Effector memory CD4-positive, alpha-beta T cell (primary cell): ENCODE measurements at places on chromosomes 16 and 17.
A peak's percentile ranks its signal among the peaks of the same experiment; 100 is the strongest.

- no peak overlapping the region for H3K27ac ChIP-seq
- H3K27me3 ChIP-seq: no peaks in the 10 kb centered on the region
- no peaks in the 10 kb centered on the region for H3K4me1 ChIP-seq
- no peaks in the 10 kb centered on the region for H3K36me3 ChIP-seq
- no peak overlapping the region for H3K4me3 ChIP-seq
- DNase-seq: no peak
Measured at GRCh38 chr16:57787519-57787905, 14.8 kb downstream of the KIFC3 start.

GRCh38 chr17:7445619-7445968, 733 bp downstream of the CHRNB1 start:
- H3K27me3 ChIP-seq: peaks cover 33% of the 10 kb centered on the region
- H3K4me3 ChIP-seq: peak overlapping the region; percentile 32
- DNase-seq: no peak

DNA sequence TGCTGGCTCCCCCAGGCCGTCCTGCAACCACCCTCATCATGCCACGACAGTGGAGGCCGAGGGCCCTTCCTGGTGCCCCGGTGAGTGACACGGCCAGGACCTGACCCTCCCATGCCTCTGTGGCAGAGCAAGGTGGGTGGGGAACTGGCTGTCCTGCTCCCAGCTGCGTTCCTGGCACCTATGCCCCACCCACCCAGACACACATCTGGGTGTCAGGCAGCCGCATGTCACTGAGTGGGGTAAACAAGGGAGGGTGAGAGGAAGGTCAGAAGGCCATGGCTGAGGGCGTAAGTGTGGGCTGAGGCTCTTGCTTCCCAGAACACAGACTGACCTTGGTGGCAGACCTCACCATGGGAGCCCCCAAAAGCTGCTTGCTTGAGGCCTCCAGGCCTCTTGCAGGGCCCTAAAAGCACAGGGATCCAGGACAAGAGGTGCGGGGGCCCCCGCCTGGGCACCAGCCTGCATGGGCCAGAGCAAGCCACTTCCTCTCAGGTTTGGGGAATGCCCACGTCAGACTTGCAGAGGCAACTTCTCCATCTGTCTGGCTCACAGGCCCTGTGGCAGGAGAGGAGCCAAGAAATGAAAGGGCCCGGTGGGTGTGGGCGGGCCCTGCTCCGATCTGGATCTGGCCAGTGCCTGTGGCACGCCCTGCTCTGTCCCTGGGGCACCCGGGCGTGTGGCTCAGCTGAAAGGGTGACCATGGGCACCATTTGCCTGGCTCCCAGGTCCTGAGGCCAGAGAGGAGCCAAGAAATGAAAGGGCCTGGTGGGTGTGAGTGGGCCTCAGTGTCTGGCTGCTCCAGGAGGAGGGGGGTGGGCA, 3.9 kb upstream of the CCDC57 start:
- no peaks in the 10 kb centered on the region for H3K36me3 ChIP-seq

DNA sequence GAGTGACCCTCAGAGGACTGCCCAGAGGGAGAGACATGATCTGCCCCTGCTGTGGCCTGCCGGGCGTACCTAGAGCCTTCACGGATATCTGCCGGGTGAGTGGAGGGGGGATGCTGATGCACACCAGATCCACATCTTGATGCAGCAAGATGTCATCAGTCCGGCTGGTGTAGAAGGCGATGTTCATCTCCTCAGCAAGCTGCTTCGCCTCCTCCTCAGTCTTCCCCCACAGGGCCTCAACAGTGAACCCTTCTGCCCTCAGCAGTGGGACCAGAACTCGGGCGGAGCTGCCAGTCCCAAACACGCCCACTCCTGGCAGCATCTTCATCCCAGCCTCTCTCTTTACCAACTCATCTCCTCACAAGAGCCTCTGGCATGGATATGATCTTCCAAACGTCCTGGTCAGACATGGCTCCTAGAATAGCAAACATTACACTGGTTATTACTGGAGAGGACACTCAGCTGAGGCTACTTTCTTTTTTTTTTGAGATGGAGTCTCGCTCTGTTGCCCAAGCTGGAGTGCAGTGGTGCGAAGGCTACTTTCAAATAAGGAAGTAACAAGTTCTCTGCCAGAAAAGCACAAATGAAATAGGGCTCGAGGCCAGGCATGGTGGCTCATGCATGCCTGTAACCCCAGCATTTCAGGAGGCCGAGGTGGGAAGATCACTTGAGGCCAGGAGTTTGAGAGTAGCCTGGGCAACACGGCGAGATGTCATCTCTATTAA, 18.9 kb downstream of the C16orf86 start:
- no peaks in the 10 kb centered on the region for H3K27me3 ChIP-seq
- H3K36me3 ChIP-seq: no peaks in the 10 kb centered on the region
- DNase-seq: no peak
- peak overlapping the region; percentile 28 for H3K27ac ChIP-seq

- H3K27me3 ChIP-seq: no peaks in the 10 kb centered on the region
- no peak overlapping the region for H3K4me3 ChIP-seq
- H3K27ac ChIP-seq: no peak overlapping the region
- no peaks in the 10 kb centered on the region for H3K36me3 ChIP-seq
- no peak for DNase-seq
Measured at GRCh38 chr17:10621397-10621796, 35.7 kb downstream of the MYH3 start.

DNA sequence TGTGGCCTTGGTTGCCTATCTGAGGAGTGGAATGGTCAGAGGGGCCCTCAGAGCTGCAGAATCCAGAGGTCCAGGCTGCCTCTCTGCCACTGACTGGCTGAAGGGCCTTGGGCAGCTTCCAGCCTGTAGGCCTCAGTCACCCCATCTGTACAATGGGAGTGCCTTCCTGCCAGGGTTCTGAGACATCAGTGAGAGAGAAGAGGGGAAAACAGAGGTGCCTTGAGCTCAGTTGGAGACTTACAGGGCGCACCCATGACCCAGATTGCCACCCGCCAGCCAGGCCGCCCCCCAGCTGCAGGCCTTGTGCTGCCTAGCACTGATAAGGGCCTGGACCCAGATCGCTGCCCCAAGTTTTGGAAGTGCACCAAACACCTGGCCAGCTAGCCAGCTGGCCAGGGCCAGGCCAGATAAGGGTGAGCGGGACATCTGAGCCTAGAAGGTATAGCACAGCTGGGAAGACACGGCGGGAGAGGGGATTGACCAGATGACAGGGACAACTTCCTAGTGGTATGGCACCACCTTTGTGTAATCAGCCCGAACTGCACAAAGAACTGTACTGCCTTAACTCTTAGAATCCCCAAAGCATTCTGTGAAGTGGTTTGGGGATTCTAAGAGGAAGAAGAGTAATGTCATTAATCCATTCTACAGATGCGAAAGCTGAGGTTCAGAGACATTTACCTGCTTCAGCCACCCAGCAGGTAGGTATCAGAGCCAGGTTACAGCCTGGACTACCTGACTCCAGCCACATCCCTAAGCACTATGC, 1.4 kb downstream of the SLC4A1 start:
- H3K4me3 ChIP-seq: no peak overlapping the region
- H3K4me1 ChIP-seq: no peaks in the 10 kb centered on the region

DNA sequence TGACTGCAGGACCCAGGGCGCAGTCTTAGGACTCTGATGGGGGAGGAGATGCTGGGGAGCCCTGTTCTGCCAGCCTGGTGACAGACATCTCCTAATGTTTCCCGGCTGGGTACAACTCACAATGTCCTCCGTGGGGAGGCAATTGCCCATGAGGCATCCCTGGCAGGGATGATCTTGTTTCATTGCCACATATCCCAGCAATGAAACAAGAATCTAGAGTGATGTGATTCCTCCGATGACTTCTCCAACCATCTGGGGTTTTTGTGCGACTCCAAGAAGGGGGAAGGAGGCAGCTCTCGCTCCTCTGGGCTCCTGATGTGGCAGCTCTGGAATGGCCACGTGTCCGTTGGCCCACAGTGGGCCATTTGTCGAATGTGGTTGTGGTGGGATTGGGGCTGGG, 255.8 kb downstream of the SEC14L1 start:
- no peaks in the 10 kb centered on the region for H3K27me3 ChIP-seq
- H3K4me3 ChIP-seq: no peak overlapping the region
- H3K4me1 ChIP-seq: peaks cover 69% of the 10 kb centered on the region
- peaks cover 9% of the 10 kb centered on the region for H3K36me3 ChIP-seq
- peak overlapping the region; percentile 7 for H3K27ac ChIP-seq
- no peak for DNase-seq

GRCh38 chr16:4904108-4904941, 32.6 kb downstream of the PPL start:
- no peaks in the 10 kb centered on the region for H3K4me1 ChIP-seq
- H3K27ac ChIP-seq: no peak overlapping the region
- H3K27me3 ChIP-seq: no peaks in the 10 kb centered on the region
- no peaks in the 10 kb centered on the region for H3K36me3 ChIP-seq

GRCh38 chr16:29154676-29155121, 169.8 kb downstream of the LAT start:
- no peak overlapping the region for H3K27ac ChIP-seq
- H3K4me1 ChIP-seq: no peaks in the 10 kb centered on the region
- H3K27me3 ChIP-seq: no peaks in the 10 kb centered on the region
- DNase-seq: no peak

DNA sequence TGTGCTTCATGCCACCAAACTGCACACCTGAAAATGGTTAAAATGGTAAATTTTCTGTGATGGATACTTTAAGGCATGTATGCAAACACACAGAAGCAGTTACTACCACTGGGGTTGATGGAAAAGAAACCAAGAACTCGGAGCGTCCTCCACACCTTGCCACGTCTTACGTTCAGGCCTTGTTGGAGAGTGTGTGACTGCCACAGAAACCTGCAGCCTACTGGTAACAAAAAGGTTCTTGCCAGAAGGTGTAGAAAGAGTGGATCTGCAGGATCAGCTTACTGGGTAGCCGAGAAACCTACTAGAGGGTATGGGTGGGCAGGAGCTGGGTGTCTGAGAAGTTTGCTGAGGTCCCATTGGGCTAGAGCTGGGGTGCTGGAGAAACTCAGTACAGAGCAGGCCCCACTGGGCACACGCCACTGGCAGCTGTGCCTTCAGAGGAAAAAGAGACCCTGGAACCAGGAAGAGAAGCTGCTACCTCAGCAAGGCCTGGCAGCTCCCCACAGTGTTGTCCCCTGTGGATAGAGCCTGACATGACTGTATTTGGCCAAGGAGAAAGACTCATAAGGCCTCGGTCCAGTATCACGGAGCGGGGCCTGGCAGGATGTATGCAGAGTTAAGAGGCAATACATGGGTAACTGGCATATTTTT, 204.6 kb downstream of the SEC14L1 start:
- H3K4me1 ChIP-seq: peaks cover 42% of the 10 kb centered on the region
- no peaks in the 10 kb centered on the region for H3K36me3 ChIP-seq
- H3K27me3 ChIP-seq: no peaks in the 10 kb centered on the region
- no peak for DNase-seq

- H3K4me3 ChIP-seq: no peak overlapping the region
- peaks cover 23% of the 10 kb centered on the region for H3K4me1 ChIP-seq
- H3K27ac ChIP-seq: peak overlapping the region; percentile 8
- DNase-seq: no peak
- H3K27me3 ChIP-seq: no peaks in the 10 kb centered on the region
- H3K36me3 ChIP-seq: no peaks in the 10 kb centered on the region
Measured at GRCh38 chr16:57264950-57265371, 19.5 kb downstream of the PLLP start.

DNA sequence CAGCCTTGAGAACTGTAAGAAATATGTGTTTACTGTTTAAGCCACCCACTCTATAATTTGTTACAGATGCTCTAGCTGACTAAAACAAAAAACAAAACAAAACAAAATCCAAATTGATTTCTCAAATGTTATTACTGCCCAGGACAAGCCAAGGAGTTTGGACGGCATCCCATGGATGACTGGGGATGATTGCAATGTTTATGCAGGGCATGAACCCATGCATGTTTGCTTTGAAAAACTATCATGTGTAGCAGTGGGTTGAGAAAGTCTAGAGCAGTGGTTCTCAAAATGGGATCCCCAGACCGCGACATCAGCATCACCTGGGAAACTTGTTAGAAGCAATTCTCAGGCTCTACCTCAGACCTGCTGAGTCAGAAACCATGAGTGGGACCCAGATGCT, 223.2 kb upstream of the PSMD7 start:
- H3K36me3 ChIP-seq: no peaks in the 10 kb centered on the region
- H3K27me3 ChIP-seq: no peaks in the 10 kb centered on the region
- no peak overlapping the region for H3K27ac ChIP-seq
- no peaks in the 10 kb centered on the region for H3K4me1 ChIP-seq
- no peak overlapping the region for H3K4me3 ChIP-seq

DNA sequence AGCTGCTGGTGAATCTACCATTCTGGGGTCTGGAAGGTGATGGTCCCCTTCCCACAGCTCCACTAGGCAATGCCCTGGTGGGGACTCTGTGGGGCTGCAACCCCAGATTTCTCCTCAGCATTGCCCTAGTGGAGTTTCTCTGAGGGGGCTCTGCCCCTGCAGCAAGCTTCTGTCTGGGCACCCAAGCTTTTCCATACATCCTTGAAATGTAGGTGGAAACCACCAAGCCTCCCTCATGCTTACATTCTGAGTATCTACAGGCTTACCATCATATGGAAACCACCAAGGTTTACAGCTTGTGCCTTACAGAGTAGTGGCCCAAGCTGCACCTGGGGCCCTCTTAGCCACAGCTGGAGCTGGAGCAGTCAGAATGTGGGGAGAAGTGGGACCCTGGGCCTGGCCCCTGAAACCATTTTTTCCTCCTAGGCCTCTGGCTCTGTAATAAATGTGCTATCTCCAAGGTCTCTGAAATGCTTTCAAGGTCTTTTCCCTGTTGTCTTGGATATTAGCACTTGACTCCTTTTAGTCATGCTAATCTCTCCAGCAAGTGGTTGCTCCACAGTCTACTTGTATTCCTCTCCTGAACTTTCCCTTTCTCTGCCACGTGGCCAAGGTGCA, 19.6 kb upstream of the DLX3 start:
- no peak for DNase-seq
- H3K36me3 ChIP-seq: no peaks in the 10 kb centered on the region
- H3K4me1 ChIP-seq: no peaks in the 10 kb centered on the region
- H3K27ac ChIP-seq: no peak overlapping the region

DNA sequence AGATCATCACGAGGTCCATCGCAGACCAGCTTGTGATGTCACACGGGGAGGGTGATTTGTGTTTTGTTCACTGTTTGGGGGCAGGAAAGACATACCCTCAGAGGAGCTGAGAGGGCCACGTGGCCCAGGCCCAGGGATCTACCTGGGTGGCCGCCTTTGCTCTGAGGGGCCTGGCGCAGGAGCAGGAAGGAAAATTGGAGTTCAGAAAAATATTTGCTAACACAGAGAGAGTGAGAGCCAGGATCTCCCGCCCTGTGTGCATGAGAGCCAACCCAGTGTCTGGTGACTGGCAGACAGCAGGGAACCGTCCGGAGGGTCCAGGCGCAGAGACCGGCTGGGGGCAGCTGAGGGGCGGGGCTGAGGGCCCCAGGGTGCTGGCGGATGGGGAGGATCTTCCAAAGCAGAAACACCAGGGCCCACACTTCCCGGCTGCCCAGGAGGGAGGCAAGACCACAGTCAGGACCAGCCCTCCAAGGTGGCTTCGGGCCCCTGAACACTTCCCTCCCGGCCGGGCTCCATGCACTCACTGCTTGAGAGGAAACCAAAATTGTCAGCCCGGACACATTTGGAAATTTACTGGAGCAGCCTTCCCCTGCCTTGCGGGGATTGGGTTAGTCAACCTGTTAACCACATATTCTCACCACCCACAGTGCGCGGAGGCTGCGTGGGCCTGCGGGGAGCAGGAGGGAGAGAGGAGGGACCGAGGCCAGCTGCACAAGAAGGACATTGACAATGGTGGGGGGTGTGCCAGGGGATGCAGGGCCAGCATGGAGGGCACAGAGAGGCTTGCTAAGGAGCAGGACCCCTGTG, 52.6 kb downstream of the RBFOX3 start:
- H3K4me1 ChIP-seq: no peaks in the 10 kb centered on the region
- H3K4me3 ChIP-seq: no peak overlapping the region
- DNase-seq: no peak
- H3K27me3 ChIP-seq: no peaks in the 10 kb centered on the region

GRCh38 chr16:74842413-74842812, 67.8 kb upstream of the FA2H start:
- no peak overlapping the region for H3K4me3 ChIP-seq
- no peaks in the 10 kb centered on the region for H3K36me3 ChIP-seq
- no peaks in the 10 kb centered on the region for H3K4me1 ChIP-seq
- H3K27me3 ChIP-seq: no peaks in the 10 kb centered on the region
